Activated naive CD4-positive, alpha-beta T cell (primary cell): ENCODE measurements at places on chromosomes 4 and X.
A peak's percentile ranks its signal among the peaks of the same experiment; 100 is the strongest.

- peak; percentile 18 for DNase-seq
Measured at GRCh38 chrX:2928583-2929434, at the start of gene ARSD. ARSD (minus strand) TSS chrX:2929339; CDS start chrX:2929275, 64 bp downstream.

DNA sequence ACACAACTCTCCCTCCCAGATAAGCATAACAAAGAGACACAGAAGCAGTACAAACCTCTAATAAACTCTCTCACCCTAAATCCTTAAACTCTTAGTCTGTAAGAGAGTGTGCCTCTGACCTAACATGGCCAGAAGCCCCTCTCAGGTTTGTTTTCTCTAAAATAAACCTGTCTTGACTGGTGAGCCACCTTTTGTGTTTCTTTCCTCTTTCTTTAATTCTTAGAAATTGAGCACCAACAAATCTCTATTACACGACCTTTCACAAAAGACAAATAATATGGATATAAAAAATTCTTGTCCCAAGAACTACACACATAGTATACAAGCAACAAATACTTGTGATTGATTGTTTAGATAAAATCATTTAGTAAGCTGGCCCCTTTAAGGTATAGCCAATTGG lies 573.7 kb downstream of the EPHA5 start:
- DNase-seq, result no peak

DNA sequence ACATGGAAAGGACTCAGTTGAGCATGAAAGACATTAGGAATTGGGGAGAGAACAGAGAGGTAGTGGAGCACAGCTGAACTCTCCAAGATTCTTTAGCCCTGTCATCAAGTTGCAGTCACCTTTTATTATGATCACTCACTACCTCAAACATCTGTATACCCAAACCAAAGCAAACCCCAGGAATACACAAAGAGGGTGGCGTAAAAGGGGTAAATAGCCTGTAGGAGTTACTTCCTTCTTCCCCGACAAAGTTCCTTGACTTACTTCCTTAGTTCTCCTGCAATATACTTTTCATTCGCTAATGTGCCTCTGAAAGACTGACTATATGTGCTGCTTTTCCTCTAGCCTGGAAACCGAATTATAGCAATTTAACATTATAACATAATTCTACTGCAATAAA lies 159.9 kb downstream of the SPRY1 start:
- DNase-seq, result no peak

GRCh38 chr4:141328560-141329173 lies 108.0 kb downstream of the ZNF330 start:
- no peak for DNase-seq

DNA sequence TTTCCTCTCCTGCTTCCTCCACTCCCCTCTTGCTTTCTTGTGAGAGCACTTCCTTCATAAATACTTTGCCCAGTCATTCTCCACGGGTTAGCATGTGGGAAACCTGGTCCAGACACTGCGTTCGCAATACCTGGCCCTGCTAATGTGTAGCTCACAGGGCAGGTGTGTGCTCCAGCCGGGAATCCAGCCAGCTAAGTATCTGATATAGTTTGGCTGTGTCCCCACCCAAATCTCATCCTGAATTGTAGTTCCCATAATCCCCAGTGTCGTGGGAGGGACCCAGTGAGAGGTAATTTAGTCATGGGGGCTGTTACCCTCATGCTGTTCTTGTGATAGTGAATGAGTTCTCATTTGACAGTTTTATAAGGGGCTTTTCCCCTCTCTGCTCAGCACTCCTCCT lies 32.2 kb upstream of the STX18 start:
- no peak for DNase-seq

GRCh38 chr4:179989975-179990374 lies 2253.2 kb upstream of the TENM3 start:
- no peak for DNase-seq

DNA sequence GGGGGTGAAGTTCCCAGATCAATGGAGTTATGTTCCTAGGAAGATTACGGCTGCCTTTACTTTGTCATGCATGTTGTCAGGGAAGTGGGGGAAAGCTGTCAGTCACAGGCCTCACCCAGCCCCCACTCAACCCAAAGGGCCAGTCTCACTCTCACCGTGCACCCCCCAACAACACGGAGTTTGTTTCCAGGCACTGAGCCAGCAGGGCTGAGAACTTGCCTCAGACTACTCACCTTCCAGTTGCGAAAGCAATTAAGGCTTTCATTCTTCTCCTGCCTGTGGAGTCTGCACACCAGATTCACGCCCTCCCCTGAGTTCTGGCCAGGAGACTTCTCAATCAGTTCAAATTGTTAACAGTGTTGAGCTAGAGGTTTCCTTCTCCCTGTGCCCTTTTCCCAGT lies 114.3 kb downstream of the SH3BGRL start:
- no peak for DNase-seq

- no peak for DNase-seq
Measured at GRCh38 chr4:57020467-57021101, 41.9 kb downstream of the POLR2B start.

DNA sequence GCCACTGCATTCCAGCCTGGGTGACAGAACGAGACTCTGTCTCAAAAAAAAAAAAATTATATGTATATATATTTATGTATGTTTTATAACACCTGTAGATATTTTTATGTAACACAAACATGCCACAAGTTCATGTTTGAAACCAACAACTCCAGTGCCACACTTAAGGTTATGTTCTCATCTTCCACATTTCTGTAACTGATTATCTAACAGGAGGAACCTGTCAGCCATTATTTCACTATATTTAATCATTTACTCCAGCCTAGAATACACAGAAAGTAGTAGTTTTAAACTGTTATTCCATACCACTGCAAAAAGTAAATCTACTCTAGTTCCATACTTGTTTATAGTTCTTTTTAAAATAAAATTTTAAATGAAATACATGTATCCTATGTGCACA lies 32.3 kb downstream of the MCUB start:
- no peak for DNase-seq

- DNase-seq, result no peak
Measured at GRCh38 chr4:48297256-48297846, 27.7 kb upstream of the TEC start.

- DNase-seq, result no peak
Measured at GRCh38 chrX:9656277-9656676, 109.4 kb downstream of the GPR143 start.

- peak; percentile 84 for DNase-seq
Measured at GRCh38 chr4:986879-987623, at the start of gene IDUA. IDUA (plus strand) TSS chr4:987044; CDS start chr4:987085, 41 bp downstream.

GRCh38 chr4:90375081-90375480 lies 247.9 kb downstream of the CCSER1 start:
- no peak for DNase-seq

DNA sequence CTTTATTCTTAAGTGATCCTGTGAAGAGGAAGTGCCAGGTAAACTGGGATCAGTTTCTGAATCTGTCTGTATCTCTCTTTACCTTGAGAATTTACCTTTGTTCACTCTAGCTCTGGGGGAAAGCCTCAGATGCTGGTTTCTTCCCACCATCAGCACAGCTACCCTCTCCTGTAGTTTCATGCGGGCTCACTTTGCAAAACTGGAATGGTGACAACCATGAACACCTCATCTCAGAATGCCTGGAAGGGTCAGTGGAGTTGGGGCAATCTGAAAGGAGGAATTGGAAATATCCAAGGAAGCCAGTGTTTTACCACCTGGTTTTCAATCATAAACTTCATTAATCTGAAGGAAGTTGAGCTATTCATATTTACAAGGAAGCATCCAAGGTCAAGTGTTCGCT lies 30.8 kb upstream of the DCX start:
- DNase-seq, result no peak

DNA sequence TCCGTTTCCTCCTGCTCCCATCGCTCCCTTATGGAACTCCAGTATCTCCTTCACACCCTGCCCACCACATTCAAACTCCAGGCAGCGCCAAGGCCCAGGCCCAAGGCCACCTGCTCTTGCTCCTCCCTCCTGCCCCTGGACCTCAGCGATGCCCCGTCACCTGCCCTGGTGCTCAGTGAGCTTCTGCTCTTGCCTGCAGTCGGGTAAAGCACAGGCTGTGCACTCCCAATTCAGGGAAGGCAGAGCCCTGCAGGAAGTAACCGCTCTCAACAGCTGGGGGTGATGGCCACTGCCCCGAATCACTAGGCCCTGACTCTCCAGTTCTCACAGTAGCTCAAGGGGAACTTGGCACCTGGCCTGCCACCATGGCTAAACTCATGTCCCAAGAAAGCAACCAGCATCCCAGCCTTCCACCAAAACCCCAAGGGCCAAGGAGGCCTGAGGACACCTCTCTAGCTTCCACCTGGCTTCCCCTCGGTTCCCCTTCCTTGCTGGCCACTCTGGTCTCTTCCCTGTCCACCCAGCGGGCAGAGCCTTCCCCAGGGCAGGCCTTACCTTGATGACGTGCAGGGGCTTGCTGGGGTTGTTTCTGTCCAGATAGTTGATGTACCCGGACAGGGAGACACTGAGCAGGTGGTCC lies 29.3 kb downstream of the WDR1 start:
- DNase-seq, result no peak

DNA sequence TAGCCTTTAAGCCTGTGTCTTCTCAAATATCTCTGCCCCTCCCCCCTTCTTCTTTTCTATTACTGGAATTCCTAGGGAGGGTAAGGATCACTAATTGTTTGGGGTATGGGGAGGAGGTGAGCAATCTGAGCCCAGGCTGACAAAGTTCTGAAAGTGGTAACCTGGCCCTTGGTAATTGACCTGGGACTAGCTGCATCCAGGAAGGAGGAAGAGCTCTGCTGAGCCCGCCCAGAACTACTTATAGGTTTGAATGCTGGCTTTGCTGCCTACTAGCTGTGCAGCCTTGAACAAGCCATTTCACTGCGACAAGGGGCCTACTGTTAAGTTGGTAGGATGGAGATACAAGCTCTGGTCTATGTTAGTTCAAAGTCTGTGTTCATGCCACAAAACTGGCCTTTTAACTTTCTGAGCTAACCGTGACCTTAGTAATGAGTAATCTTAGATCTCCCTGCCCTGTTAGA lies 37.8 kb downstream of the DGKK start:
- DNase-seq, result no peak

GRCh38 chrX:145821291-145821897 lies 3.8 kb downstream of the SLITRK2 start:
- DNase-seq, result no peak

DNA sequence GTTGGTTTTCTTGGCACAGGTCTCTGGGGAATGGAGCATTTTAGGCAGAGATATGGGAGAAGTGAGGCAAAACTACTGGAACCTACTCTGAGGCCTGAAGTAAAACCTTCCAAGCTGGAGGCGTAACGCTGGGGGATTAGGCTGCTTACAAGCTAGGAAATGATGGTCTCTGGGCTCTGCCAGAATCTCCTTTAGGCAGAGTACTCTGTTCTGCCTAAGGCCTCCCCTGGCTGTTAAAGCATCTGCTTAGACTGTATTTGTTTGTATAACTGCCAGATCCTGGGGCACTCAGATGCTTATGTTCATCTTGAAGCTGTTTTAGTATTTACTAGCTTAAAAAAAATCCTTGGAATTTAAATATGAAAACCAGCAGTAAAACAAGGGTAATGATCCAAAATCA lies 822.2 kb downstream of the RPA4 start:
- DNase-seq, result no peak

GRCh38 chrX:118751950-118752783 lies 24.8 kb downstream of the IL13RA1 start:
- DNase-seq, result no peak

DNA sequence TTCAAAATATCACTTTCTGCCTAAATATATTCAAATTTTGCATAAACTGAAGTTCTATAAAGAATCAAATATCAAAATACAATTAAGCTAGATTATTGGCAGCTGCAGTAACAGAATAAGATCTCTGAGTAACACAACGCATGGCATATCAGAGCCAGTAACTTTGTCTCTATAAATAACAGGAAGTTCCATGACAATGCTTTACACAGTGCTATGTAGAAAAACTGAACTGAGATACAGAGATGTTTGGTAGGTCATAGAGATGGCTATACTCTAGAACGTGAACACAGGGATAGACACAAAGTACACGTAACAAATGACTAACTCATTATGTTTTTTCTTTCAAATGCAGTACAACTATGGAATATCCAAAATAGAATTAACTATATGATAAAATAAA lies 18.2 kb downstream of the UBE2D3 start:
- no peak for DNase-seq

DNA sequence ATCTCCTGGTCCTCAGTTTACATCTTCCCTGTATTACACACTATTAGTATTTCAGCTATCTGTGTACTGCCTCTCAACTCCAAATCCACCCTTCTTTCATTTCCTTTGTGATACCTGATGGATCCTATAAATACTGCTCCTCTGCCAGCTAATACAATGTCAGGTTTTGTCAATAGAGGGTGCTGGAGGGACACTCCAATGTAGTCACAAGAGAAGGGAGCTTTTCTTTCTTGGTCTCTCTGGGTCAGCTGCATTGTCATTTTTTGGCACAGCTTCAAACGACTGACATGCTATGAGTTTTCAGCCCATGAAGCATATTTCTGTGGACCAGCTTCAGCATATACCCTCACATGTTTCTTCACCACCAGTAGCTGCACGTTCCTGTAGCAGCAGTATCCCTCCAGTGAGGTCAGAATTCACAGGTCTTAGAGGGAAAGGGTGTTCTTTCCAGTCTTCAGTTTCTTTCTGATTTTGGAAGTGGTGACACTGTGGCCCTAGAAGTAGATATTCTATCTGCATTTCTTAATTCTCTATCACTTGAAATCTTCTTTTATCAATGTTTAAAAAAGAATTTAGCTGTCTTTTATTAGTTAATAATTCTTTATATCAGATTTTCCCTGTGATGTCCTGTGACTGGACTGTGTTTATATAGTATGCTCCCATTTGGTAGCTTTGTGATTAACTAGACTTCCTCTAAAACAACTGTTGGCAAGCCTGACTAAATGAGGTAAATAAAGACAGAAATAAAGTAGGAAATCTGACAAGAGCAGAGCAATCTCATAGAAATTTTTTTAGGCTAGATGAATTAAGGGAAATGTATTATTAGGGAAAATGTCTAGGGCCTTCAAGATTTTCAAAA lies 60.6 kb downstream of the GABRA2 start:
- DNase-seq, result no peak

DNA sequence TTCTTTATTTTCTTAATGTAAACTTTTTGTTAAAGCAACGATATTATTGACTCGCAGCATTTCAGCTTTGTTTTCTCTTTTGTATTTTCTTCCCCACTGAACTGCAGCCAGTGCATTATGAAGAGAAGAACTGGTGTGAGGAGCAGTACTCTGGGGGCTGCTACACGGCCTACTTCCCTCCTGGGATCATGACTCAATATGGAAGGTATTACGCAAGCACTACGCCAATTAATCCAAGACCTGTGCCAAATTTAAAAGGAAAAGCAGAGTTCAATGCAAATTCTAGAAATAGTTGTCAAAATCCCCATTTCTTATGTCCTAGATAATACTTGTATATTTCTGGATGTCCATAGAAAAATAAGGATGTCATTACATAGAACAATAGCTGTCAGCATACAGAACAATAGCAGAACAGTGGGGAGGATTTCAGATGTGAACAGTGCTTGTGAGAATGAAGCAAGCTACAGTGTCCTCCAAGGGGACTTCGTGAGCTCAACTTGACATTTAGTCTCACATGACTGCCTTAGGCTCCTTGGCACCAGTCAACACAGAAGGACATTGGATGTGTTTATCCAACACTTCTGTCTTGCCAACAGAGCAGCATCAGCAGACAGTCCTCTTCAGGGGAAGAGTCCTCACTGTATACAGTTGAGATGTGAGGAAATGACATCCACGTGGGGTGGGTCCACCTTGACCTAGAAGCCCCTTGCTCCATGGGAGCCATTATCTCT lies 85.9 kb downstream of the MAOA start:
- DNase-seq, result no peak

- no peak for DNase-seq
Measured at GRCh38 chr4:143390764-143391163, 54.1 kb downstream of the GAB1 start.
